ENCODE measurements at places on chromosomes 3 and 15.
A peak's percentile ranks its signal among the peaks of the same experiment; 100 is the strongest.

DNA sequence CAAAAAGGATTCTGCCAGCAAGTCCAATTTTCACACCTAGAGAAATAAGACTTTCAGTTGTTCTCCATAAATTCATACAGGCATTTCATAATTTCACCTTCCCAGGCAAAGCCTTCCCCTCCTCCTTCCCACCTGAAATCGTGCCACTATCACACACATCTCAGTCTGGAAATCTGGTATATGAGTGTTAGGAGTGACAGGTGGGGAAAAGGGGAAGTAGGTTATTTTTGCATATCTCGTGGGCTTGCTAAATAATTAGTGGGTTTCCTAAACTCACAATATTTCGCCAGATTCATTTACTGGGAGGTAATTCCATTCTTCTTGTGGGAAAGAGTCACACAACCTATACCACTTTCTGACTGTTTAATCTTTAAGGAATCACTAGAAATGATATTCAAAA lies 7.4 kb downstream of the ALDH1A2 start:
- no peak for DNase-seq

- DNase-seq: no peak
Measured at GRCh38 chr3:125398952-125399351, 23.8 kb upstream of the ZNF148 start.

- no peak for DNase-seq
Measured at GRCh38 chr3:157170861-157171260, 10.9 kb upstream of the CCNL1 start.

DNA sequence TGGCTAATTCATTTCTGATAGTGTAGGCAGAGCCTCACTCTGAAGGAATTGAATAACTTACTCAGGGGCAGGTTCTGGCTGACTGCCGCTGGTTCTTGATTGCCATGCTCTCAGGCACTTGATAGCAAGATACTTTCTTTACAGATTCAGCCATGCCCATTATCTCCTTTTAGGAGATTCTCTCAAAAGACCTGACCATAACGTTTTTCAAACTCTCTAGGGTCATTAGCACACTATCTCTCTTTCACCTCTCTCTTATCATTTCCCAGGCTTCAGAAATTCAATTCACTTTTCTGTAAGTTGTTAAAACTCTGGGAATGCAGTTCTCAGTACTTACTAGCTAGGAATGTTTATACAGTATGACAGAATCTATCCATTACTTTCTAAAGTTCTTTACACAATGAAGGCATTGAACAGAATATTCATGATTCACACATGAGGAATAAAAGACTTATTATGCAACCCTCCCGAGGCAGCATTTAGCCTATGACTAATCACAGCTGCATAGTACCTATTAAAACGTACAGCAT lies 850.3 kb upstream of the CADM2 start:
- no peak for DNase-seq

GRCh38 chr3:47989981-47990440 lies 26.2 kb downstream of the MAP4 start:
- DNase-seq: peak; percentile 61
